ENCODE measurements at places on chromosomes 16 and 17. TPM values are rescaled to one million over a fixed set of nuclear protein-coding genes. Genes with fewer than 3 reads are reported as not detected.

ASGR1 gene
- total RNA-seq: 1.0 TPM

RNU2-1 gene
- 4,988 TPM for total RNA-seq

YBX2 gene
- total RNA-seq: not detected

ABCC12 gene
- not detected for total RNA-seq

HAP1 gene
- not detected for total RNA-seq

GNAO1 gene
- not detected for total RNA-seq

TBC1D3 gene
- total RNA-seq: not detected
